ENCODE measurements at places on chromosomes 2 and 18. TPM values are rescaled to one million over a fixed set of nuclear protein-coding genes. Genes with fewer than 3 reads are reported as not detected.

Gene TUBB8B
- polyA plus RNA-seq = 0.96 TPM

Gene TRIM43
- not detected for polyA plus RNA-seq

Gene RGPD6
- polyA plus RNA-seq = 44.7 TPM

Gene QPCT
- 6.6 TPM for polyA plus RNA-seq

Gene DUSP2
- 0.84 TPM for polyA plus RNA-seq

- DNase-seq = no peak
These were observed 79.1 kb downstream of the TRIB2 start for GRCh38 chr2:12795851-12796250.

DNA sequence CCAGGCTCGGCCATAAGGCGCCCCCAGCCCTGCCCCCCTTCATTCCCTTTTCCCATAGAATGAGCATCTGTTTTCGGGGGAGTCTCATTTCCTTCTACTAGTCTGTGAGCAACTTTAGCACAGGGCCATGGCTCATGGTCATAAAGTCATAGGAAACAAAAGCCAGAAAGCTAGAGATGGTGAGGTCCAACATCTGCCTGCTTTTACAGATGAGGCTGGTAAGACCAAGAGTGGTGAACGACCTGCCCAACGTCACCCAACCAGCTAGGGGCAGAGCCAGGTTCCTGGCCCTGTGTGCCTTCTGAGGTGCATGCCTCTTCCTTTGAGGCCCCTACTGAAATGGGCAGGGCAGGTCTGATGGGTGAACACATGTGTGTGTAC is 212.7 kb downstream of the DYSF start:
- no peak for DNase-seq

- DNase-seq = no peak
These were observed 125.9 kb downstream of the ANTXR1 start for GRCh38 chr2:69138793-69139459.

GRCh38 chr2:43531251-43531650 is 64.6 kb downstream of the THADA start:
- DNase-seq = no peak

DNA sequence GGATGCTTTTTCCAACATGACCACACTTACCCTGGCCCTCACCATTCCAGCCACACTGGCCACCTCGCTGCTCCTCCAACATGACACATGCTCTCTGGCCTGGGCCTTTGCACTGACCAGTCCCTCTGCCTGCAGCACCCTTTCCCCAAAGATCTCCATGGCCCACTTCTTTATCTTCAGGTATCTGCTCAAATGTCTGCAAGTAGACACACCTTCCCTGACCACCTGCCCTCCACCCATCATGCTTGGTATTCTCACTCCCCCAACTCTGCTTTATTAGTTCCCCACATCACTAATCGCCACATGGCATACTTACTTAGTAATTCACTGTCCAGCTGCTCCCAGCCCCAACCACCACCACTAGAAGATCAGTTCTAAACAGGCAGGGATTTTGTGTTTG is 214.2 kb downstream of the BCL11A start:
- no peak for DNase-seq

- no peak for DNase-seq
These were observed 20.0 kb downstream of the ST3GAL5 start for GRCh38 chr2:85868822-85869221.

DNA sequence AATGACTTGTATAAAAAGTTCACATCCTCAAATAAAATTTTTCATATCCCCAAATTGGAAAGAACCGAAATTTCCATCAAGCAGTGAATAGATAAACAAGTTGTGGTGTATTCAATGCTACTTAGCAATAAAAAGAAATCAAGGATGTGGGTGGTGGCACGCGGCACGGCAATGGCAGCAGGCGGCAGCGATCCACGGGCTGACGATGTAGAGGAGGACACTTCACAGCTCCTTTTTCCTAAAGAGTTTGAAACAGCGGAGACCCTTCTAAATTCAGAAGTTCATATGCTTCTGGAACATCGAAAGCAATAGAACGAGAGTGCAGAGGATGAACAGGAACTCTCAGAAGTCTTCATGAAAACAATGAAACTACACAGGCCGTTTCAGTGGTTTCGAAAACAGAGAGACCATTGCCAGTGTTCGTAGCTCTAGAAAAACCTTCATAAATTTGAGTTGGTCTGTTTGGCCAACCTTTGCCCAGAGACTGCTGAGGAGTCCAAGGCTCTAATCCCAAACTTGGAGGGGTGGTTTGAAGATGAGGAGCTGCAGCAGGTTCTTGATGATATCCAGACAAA is 9.8 kb upstream of the IL36A start:
- no peak for DNase-seq

DNA sequence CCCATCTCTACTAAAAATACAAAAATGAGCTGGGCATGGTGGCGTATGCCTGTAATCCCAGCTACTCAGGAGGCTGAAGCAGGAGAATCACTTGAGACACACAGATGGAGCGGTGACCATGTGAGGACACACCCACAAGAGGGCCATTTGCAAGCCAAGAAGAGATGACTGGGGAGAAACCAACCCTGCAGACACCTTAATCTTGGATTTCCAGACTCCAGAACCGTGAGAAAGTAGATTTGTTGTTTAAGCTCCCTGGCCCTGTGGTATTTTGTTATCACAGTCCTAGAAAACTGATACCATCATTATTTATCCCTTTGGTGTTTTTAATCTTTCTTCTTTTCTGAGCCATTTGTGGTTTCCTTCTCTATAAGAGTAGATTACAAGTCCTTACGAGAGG is 88.6 kb upstream of the ID2 start:
- no peak for DNase-seq

GRCh38 chr2:108916796-108917421 is 72.1 kb downstream of the EDAR start:
- no peak for DNase-seq

DNA sequence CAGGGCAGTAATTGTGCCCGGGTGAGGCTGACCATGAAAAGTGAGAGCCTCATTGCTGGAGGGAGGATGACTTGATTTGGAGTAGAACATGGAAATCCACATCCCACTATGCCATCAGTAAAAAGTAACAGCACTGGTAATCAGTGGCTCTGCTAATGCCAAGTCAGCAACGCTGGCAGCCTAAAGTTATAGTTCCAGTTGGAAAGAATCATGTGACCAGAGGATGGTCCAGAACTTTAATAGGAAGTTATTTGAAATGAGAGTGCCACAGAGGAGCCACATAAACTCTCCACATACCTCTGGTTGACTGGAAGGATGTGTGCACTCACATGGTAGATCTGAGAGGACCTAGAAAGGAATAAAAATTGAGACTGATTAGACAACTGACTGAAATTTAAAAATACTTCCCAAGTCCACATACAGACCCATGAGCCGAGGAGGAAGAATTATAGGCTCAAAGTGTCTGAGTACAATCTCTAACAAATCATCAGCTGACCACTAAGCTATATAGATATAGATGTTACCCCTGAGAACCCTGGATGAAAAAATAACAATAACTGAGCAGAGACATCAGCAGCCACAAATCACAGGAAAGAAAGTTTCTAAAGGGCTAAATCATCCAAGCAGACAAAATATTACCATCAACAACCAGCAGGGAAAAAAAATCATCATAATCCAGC is 346.8 kb downstream of the STK39 start:
- no peak for DNase-seq

- DNase-seq = no peak
These were observed 843.4 kb downstream of the TMEM182 start for GRCh38 chr2:103605071-103605780.

GRCh38 chr2:185245806-185246205 is 492.8 kb upstream of the FSIP2 start:
- no peak for DNase-seq

GRCh38 chr18:25307192-25307591 is 44.8 kb downstream of the ZNF521 start:
- no peak for DNase-seq

Measured in right lung (tissue), 10 donors.